ENCODE measurements at places on chromosomes 1 and 21.

GRCh38 chr1:228085287-228085951 is 2.9 kb downstream of the ARF1 start:
- DNase-seq = no peak

- DNase-seq = no peak
These were observed 598.3 kb upstream of the CAMK1G start for GRCh38 chr1:208985231-208985630.

GRCh38 chr1:234619794-234620247 is 9.8 kb upstream of the IRF2BP2 start:
- no peak for DNase-seq

DNA sequence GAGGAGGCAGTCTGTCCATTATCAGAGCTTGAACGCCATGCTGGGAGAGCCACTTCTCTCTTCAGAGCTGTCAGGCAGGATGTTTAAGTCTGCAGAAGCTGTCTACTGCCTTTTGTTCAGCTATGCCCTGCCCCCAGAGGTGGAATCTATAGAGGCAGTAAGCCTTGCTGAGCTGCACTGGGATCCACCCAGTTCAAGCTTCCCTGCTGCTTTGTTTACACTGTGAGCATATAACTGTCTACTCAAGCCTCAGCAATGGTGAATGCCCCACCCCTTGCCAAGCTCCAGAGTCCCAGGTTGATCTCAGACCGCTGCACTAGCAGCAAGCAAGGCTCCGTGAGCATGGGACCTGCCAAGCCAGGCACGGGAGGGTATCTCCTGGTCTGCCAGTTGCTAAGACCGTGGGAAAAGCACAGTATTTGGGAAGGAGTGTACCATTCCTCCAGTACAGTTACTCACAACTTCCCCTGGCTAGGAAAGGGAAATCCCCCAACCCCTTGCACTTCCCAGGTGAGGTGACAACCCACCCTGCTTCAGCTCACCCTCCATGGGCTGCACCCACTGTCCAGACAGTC is 32.5 kb downstream of the RGS13 start:
- DNase-seq = no peak

DNA sequence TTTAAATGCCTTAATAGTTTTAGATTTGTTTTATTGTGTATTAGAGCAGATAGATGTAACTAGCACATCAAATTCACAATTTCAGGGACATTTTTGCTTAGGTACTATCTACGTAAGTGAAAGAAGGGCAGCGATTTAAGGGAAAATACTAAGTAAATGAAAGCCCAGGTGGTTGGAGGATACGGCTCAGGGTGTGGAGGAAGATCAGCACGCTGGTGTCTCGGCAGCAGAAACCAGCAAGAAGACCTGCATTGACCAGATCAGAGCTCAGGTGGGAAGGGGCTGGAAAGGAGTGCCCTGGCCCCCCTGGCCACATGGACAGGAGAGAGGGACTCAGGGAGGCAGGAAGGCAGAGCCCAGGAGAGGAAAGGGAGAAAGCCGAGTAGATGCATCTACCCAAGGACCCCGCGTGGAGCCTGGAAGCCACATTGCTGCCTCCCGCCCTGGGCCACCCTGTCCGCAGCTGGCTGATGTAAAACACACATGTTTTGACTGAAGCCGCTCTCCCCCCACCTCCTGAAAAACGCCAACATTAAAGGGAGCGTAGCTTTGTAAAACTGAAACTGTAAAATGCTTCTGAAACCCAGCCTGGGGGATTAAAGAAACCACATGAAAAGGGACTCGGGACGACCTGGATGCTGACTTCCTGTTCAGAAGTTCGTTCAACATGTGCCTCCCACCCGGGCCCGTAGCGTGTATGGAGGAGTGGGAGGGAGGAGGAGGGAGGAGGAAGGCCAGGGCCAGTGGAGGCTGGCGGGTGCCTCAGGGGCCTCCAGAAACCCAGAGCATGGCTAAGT is 72.6 kb upstream of the TARDBP start:
- DNase-seq = no peak

GRCh38 chr21:27681038-27681437 is 714.1 kb upstream of the ADAMTS5 start:
- DNase-seq = no peak

DNA sequence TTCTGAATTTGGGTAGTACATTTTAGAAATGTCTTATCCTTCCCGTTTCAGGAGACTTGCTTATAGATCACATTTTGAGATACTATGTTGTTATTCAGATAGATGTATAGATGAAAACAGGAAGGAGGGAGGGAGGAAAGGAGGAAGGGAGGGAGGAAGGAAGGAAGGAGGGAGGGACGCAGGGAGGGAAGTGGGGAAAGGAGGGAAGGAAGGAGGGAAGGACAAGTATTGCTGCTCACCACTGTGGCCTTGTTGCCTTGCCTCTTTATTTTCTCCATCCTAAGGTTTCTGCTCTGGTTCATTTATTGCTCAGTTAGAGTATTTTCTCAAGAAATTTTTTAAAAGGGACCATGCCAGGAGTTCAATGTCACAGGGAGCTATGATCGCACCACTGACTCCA is 134.3 kb downstream of the LTN1 start:
- DNase-seq = no peak

DNA sequence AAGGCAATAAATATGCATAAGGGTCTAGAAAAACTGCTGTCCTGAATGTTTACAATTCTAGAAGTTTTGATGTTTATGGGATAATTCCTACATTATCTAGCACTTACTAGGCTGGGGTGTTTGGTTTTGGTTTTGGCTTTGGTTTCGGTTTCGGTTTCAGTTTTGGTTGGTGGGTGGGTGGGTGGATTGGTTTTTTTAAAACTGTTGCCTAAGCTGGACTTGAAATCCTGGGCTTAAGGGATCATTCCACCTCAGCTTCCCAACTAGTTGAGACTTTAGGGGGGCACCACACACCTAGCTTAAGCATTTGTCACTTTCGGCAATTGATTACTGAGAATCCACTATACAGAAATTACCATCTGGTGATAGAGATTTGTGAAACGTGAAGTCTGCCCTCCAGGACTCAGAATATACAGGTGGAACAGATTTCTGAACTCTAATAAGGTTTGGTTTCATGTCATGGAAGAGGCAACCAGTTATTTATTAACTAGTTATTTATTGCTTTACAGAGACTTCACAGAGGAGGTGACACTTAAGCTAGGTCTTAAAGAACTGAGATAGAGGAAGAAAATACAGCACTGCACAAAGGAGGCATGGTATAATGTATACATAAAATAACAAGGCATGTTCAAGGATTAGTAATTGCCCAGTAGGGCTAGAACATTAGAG is 69.6 kb downstream of the PIK3R3 start:
- DNase-seq = no peak

Data from effector memory CD4-positive, alpha-beta T cell (primary cell).